Inflammatory macrophage treated with lipopolysaccharide for 1 hour (primary cell): ENCODE measurements at places on chromosomes 7 and 10.
A peak's percentile ranks its signal among the peaks of the same experiment; 100 is the strongest.

DNA sequence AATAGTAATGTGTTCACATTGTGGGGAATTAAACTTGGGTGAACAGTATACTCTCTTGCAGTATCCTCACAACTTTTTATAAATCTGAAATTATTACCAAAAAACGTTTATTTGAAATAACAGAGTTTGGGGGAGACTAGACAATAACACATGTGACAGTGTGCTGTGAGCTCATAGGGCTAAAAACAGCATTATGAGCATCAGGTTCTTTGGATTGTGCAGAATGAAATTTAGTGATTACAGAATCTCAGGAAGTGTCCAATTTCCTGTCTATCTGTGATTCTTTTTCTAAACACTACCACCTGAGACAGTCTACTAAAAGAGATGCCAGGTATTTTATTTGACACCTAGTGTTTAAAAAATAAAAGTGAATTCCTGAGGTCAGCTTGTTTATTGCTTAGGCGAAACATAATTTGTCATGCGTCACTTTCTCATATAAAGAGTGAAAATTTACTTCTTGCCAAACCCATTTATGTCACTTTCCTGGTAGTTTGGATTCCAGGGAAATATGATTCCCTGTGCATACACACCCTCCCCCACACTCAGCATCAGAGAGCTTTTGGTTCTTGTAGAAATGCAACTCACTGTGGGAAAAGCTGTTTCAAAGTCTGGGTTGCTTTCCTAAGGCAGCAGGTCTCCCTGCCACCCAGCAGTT lies 71.2 kb downstream of the AOAH start:
- no peak for DNase-seq

DNA sequence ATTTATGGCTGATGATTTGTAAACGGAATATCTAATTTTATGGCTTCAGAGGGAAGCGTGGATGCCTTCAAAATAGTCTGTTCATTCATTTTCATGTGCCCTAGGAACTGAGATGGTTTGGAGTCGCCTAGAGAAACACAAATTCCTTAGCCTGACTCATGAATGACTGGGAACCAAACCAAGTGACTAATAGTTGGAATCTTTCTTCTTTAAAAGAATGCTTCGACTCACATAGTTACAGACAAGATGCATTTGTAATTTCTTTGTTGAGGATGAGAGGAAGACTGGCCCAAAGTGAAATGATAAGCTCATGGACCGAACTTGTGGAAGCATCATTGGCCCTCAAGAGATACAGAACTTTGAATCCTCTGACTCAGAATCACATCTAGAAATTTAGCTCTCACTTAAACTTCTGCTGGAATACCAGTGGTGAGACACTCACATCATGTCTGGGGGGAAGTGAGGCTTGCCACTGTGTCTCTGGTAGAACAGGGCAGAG lies 1107.2 kb downstream of the NRG3 start:
- DNase-seq = no peak

DNA sequence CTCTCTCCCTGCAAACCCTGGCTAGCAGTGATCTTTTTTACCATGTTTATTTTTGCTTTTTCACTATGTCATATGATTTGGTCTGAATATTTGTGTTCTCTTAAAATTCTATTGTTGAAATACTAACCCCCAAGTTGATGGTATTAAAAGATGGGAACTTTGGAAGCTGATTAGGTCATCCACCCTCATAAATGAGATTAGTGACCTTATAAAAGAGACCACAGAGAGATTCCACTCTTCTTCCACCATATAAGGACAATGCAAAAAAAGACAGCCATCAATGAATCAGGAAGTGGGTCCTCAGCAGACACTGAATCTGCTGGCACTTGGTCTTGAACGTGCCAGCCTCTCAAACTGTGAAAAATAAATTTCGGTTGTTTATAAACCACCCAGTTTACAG lies 112.8 kb upstream of the KCND2 start:
- DNase-seq = no peak

GRCh38 chr7:104469166-104469820 lies 140.9 kb downstream of the LHFPL3 start:
- DNase-seq = no peak

GRCh38 chr10:98832738-98833137 lies 386.0 kb upstream of the HPS1 start:
- DNase-seq = no peak

GRCh38 chr10:123862421-123863182 lies 29.0 kb downstream of the CPXM2 start:
- DNase-seq = no peak

GRCh38 chr7:22545529-22545928 lies 45.5 kb upstream of the STEAP1B start:
- no peak for DNase-seq

- peak; percentile 89 for DNase-seq
Measured at GRCh38 chr7:80942261-80943041, 23.6 kb upstream of the SEMA3C start.

DNA sequence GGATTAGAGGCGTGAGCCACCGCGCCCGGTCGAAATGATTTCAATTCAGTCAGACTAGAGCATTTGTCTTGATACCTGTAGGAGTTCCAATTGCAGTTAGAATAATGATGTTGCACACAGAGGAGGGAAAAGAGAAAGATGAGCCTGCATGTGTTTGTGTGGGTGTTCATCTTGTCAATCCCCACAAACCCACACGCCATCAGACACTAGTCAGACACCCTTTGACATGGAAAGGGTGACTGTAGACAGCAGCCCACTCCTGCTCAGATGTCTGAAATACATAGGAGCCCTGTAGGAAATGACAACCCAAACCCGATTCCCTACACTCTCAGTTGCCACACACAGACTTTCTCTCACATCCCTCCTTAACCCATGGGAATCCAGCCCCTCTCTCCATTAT lies 92.0 kb downstream of the ABLIM1 start:
- no peak for DNase-seq

GRCh38 chr7:88700725-88701124 lies 58.8 kb upstream of the ZNF804B start:
- no peak for DNase-seq

GRCh38 chr10:128766915-128767314 lies 640.7 kb upstream of the MKI67 start:
- DNase-seq = no peak

- DNase-seq = no peak
Measured at GRCh38 chr7:19248115-19248514, 102.9 kb upstream of the FERD3L start.

DNA sequence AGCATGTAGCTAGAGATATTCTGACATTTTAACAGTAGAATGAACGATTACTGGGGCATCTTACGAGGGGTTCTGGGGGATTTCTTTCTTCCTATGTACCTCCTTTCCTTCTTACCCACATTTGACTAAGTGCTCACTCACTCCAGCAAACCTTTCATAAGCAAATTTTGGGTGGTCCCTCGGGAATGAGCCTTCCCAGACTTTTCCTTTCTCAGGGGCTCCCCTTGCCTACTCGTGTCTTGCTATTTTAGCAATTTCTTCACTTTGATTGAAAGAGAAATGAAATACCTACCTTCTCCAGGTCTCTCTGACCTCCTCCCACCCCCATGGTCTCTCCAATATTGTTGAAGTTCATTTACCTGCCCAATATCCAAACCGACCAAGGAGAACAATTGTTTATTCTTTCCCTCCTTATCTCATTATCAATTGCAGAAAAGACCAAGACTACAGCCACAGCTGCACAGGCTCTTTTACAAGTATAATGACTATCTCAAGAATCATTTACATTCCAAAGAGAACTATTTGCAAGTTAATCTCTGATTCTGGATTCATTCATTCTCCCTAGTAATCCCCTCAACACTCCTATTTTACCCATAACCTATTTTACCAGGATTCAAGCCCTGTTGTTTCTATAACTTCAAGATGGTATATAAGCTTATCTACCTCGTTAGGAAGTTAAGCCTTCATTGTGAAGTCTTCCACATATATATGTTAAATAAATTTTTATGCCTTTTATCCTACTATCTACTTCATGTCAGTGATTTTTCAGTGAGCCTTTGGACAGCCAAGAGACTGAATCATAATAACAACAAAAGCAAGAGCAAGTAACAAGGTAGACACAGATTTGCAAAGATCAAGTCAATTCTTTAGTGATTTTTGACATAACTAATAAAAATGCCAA lies 480.6 kb downstream of the IPMK start:
- DNase-seq = no peak

GRCh38 chr10:128064108-128064969 lies 61.9 kb downstream of the MKI67 start:
- DNase-seq = peak; percentile 100
